ENCODE measurements at places on chromosomes 12 and 14. TPM values are rescaled to one million over a fixed set of nuclear protein-coding genes. Genes with fewer than 3 reads are reported as not detected.

Gene KCNH3
- 1.9 TPM for total RNA-seq

Gene SRP54
- total RNA-seq, result 58.3 TPM

GRCh38 chr14:69266572-69267345 lies 6.8 kb downstream of the GALNT16 start:
- DNase-seq, result no peak

DNA sequence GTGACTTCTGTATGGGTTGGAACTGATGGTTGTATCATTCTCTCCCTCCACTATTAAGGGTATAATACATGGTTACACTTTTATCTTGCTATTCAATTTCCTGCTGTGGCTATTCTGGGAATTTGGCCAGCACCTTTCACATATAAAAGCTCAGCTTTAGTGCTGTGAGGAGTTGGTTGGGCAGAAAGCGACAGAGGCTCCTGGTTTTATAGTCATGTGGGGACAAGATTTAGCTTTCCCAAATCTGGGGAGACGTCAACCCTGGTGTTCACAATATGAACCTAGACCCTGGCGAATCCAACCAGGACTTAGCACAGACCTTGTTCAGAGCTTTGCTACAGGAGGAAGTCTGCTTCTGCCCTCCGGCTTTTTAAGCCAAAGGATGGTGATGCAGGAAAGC lies 36.5 kb downstream of the FOS start:
- no peak for DNase-seq

DNA sequence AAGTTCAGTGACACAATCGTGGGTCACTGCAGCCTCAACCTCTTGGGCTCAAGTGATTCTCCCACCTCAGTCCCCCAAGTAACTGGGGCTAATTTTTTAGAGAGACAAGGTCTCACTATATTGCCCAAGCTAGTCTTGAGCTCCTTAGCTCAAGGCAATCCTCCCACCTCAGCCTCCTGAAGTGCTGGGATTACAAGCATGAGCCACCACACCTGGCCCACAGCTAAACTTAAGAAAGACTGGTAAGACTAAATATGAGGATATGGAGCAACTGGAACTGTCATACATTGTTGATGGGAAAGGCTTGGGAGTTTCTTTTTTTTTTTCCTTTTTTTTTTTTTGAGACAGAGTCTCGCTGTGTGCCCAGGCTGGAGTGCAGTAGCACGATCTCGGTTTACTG lies 34.0 kb downstream of the VRTN start:
- DNase-seq, result peak; percentile 17

Gene KLHL33
- 0.13 TPM for total RNA-seq

DNA sequence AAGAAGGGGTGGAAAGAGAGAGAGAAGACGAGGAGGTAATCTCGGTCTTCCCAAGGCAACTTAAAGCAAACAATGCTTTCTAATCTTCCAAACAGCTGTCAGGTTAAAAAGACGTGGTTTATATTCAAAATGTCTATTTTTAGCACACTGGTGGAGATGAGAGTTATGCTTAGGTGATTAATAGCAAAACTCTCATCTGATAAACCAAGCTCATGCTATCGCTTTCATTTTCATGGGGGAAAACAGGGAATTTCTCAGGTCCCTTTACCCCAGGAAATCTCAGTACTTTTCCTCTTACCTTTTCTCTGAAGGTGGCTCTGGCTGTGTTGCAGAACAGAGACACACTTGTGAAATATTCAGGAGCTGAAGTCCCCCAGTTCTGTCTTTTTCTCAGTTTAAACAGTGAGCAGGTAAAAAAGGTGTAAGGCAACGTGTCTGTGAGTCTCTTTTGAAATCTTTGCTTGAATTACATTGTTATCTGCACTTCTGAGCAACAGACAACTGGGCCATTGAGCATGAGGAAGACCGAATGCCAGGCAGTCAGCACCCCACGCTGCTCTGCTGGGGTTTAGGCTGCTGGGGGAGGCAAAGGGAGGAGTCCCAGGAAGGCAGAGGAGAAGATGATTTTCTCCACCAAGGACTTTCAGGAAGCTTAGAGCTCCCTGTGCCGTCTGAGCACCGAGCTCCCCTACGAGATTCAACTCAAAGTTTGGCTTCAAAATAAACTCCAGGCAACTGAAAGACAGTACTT lies 759.3 kb downstream of the BCL11B start:
- peak; percentile 49 for DNase-seq

Gene GLS2
- total RNA-seq, result 1.5 TPM

GRCh38 chr14:33592297-33592696 lies 358.6 kb downstream of the EGLN3 start:
- DNase-seq, result no peak

DNA sequence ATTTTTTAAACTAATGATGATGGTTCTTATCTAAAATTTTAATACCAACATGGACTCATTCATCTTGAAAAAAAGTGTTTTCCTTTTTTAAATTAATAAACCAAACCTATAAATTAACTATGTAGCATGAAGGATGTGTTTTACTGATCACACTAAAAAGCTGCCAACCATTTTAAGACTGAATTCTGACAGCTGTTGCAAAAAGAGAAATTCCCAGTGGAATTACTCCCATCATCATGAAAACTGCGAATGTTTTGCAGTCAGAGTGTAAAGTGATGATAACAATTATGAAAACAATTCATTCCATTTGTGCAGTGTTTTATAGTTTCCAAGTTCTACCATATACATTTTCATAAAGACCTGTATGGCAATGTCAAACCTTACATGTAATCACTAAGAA lies 232.8 kb downstream of the SLC2A13 start:
- DNase-seq, result no peak

DNA sequence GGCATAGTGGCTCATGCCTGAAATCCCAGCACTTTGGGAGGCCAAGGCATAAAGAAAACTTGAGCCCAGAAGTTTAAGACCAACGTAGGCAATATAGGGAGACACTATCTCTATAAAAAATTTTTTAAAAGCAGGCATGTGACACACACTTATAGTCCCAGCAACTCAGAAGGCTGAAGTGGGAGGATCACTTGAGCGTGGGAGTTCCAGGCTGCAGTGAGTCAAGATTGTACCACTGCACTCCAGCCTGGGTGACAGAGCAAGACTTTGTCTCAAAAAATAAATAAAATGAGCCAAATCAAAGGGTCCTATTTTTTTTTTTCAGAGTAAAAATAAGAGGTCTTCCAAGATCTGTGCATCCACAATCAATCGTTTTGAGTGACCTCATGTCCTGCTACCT lies 237.6 kb downstream of the SLC16A7 start:
- DNase-seq, result no peak

DNA sequence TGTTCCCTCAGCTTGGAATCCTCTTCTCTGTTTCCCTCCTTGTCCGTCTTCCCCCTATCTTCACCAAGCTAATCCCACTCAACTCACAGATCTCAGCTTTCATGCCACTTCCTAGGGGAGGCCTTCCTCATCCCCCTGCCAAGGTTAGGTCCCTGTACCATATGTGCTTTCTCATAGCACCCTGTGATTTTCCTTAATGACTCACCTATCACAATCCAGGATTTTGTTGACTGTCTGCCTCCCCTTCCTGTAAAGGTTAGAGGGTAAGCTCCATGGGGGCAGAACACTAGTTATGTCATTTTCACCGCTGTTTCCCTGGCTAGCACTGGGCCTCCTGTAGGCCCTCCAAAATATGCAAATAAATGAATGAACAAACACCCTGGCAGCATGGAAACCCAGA lies 57.6 kb downstream of the CRADD start:
- no peak for DNase-seq

DNA sequence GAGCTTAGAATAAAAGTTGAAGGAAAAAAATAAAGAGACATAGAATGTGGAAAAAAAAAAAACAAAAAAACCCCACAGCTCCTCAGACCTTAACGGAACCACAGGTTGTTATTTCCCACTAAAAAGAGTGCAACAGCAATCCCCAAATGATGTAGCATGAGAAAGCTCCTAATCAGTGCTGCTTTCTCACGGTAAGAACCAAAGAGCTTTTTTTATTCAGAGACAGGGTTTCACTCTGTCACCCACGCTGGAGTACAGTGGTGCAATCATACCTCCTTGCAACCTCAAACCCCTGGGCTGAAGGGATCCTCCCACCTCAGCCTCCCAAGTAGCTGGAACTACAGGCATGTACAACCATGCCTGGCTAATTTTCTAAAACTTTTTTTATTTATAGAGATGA lies 13.3 kb downstream of the NDUFA12 start:
- no peak for DNase-seq

DNA sequence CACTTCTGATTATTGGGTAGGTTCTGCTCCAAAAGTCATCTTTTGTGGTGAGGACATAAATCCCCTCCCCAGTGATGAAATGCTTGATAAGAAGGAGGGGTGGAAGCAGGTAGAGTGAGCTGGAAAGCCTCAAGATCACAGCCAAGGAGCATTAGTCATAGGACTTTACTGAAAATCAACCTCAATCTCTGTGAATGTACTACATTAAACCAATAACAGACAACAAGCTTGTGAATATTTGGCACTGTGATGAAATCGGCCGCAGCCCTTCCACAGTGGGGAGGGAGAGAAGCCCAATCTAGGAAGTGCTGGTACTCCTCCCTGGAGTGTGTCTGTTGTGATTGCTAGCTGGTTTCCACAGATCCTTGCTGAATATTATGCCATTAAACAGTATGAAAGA lies 41.2 kb upstream of the PTCSC3 start:
- DNase-seq, result no peak

DNA sequence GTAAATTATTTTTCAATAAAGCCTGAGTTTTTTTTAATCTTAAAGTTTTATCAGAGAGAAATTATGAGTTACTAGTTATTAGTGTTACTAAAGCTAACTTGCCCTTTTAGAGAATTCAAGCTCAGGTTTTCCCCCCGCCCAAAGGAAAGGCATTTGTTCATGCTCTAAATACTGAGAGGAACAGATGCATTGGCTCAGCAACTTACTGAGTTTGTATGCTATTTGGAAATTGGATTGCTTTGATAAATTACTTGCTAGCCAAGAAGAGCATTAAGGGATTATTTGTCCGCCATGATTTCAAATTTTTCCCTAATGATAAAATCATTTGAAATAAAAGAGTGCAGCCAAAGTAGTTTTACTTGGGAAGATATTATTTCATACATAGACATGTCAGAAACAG lies 149.4 kb downstream of the METTL25 start:
- DNase-seq, result no peak

Gene HOXC11
- not detected for total RNA-seq

GRCh38 chr14:68695856-68696255 lies 97.0 kb downstream of the ZFP36L1 start:
- DNase-seq, result no peak

- DNase-seq, result no peak
Measured at GRCh38 chr14:69749956-69750355, 17.0 kb upstream of the SRSF5 start.

- no peak for DNase-seq
Measured at GRCh38 chr12:40734276-40734675, 42.0 kb downstream of the CNTN1 start.

- no peak for DNase-seq
Measured at GRCh38 chr14:28536889-28537288, 229.7 kb upstream of the FOXG1 start.

DNA sequence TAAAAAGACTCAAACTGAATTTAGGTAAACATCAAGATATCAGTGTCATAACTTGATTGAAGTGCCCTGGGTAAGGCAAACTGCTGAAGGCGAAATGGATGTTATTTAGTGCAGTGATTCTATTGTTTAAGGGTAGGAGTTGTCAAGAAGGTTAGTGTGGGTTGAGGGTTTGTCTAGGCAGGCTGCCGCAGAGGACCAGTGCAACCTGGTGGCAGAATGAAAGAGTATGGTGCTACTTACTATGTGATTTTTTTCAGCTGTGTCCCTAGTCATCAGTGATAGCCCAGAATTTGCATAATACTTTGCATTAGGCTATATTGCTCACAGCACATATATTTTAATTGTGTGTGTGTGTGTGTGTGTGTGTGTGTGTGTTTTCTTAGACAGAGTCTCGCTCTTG lies 1127.0 kb downstream of the GALC start:
- peak; percentile 51 for DNase-seq

- peak; percentile 77 for DNase-seq
Measured at GRCh38 chr12:119695034-119695433, 27.1 kb downstream of the PRKAB1 start.

- no peak for DNase-seq
Measured at GRCh38 chr12:58455136-58455535, 465.2 kb downstream of the LRIG3 start.

- DNase-seq, result no peak
Measured at GRCh38 chr14:32696325-32697091, 242.2 kb upstream of the NPAS3 start.

Gene ACOT4
- 0.46 TPM for total RNA-seq

GRCh38 chr12:13570005-13570694 lies 373.6 kb downstream of the EMP1 start:
- DNase-seq, result no peak

GRCh38 chr12:132717531-132718387 lies 7.1 kb downstream of the PGAM5 start:
- peak; percentile 69 for DNase-seq
